SK-N-DZ (cell line): ENCODE measurements at places on chromosomes 2 and 18.

DNA sequence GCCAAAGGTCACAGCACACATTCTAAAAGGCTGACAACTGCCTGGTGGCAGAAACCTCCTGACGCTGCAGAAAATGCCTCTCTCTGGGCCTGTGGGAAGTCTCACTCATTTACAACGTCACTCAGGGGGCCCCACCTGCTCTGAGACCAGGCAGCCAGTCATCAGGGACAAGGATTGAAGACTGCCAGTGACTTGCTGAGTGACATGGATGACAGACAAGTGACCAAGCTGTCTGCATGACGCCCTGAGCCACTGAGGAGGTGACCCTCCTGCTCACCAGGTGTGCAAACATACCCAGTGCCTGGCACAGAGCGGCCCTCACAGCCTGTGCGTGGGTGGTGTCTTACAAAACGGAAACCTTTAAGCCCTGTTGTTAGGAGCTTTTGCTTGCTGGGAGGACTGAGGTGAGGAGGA lies 392.4 kb downstream of the TNS1 start:
- DNase-seq: no peak

GRCh38 chr18:44342162-44342561 lies 338.5 kb upstream of the SETBP1 start:
- DNase-seq: no peak

GRCh38 chr2:20363578-20363977 lies 12.9 kb upstream of the PUM2 start:
- DNase-seq: no peak

- DNase-seq: no peak
These were observed 1.0 kb downstream of the HOXD9 start for GRCh38 chr2:176123411-176124109.

DNA sequence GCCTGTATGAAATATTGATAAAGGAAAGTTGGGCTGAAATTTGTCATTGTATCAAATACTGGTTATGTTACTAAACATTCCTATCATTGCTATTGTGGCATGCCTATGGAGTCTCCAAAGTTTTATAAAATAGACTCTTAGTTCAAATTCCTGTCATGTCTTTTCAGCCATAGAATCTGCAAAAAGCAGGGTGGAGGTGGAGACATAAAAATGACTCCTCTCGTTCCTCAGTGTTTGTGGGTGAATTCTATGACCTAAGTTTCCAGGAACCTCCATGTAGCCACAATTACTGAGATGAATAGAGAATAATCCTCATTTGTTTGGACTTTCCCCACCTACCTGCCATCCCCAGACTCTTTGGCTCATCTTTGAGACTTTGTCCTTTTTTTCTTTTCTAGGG lies 326.3 kb upstream of the ETAA1 start:
- DNase-seq: no peak

GRCh38 chr18:3246635-3247239 lies 864 bp upstream of the MYL12A start:
- DNase-seq: no peak

- no peak for DNase-seq
These were observed 64.1 kb downstream of the SLC66A2 start for GRCh38 chr18:79887181-79888000.

DNA sequence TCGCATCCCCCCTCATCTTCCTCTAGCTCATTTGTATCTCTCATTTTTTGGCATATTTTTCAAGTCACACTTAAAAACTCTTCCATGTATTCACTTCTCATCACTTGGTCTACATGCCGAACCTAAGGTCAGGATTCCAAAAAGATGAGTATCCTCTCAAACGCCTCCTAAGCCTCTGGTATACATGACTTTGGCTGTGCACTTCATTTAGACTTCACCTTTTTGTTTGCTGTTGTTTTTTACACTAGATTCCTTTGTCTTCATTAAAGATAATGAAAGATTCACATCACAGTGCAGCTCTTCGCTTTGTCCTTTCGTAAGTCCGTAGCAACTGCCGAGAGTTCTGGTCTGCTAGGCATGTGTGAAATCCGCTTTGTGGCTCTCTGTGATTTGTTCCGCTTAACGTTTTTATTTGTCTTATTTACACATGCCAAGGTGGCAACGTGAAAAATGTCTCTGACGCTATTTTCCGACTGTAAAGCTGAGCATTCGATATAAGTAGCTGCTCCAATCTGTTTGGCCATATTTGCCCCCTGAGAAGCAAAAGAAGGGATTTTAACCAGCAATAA lies 17.7 kb downstream of the RND3 start:
- no peak for DNase-seq
